Endothelial cell (in vitro differentiated cells): ENCODE measurements at places on chromosomes 1 and 21.

DNA sequence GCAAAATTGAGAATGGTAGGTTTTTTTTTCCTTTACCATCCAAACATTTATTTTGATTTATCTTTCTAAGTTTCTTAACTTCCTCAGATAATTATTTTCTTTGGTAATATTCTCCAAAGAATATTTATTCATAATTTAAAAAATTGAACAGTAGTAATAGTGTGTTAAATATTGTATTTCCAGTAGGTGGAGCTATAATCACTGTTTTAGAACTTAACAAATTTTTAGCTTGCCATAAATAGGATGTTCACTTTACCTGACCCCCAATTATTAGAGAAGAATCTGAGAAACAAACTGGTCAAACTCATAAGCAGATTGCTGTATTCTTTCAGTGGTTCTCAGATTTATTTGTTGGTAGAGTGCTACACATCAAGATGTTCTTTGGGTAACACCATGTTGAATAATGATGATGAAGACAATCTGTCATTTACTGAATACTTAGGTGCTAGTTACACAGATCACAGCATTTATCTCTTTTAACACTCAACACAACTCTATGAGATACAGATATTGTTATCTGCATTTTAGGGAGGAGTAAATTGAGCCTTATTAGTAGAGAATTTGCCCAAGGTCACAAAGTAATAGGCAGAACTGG, 82.4 kb upstream of the GPR88 start:
- DNase-seq, result no peak

GRCh38 chr21:39854572-39854971, 12.7 kb upstream of the PCP4 start:
- no peak for DNase-seq

DNA sequence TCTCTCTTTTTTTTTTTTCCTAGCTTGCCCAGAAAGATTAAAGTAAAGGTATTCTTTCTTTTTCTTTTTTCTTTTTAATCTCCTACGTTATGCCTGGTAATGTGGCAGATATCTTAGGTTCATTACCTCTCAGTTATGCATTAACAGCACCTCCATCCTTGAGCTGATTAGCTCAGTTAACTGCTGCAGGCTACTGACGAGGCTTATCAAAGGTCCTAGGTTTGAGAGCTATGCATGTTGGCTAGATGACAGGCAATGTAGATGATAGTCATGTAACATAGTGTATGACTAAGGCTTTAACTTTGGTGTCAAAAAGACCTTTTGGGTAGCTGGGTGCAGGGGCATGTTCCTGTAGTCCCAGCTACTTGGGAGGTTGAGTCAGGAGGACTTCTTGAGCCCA, 53.7 kb upstream of the CACYBP start:
- no peak for DNase-seq

DNA sequence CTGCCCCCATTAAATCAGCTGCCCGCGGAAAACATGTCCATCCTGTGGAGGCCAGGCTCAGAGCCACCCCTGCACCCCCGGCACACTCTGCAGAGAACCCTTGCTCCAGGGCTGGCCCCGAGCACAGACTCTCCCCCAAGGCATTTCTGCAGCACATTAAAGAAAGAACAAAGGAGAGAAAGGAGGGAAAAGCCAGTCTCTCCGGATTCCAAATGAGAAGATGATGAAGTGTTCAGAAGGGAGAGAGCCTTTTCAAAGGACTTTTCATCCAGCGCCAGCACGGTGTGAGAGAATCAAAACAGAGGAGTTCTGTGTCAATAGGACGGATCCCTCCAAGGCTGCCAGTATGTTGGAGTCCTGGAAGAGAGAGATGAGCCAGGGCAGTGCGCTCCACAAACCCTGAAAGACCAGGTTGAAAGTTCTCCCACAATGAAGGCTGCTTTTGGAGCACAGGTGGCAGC, 498.3 kb downstream of the NPHP4 start:
- DNase-seq, result no peak

DNA sequence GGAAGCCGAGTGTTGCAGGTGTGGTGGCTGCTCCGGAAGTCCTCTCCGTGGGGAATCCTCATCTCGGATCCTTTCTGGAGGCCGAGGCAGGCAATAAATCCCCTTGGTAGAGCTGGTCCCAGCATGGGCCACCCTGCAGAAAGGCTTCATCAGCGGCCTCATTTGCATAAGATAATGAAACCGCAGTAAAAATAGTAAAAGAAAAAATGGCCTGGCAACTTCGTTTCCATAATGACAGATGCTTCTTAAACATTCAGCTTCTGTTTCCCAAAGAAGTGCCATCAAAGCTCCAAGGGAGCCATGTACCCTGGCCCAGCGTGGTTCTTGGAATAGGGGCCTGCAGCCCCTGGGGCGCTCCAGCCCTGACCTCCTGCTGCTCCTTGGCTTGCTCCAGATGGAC, 244.1 kb downstream of the GRIK3 start:
- DNase-seq, result no peak

DNA sequence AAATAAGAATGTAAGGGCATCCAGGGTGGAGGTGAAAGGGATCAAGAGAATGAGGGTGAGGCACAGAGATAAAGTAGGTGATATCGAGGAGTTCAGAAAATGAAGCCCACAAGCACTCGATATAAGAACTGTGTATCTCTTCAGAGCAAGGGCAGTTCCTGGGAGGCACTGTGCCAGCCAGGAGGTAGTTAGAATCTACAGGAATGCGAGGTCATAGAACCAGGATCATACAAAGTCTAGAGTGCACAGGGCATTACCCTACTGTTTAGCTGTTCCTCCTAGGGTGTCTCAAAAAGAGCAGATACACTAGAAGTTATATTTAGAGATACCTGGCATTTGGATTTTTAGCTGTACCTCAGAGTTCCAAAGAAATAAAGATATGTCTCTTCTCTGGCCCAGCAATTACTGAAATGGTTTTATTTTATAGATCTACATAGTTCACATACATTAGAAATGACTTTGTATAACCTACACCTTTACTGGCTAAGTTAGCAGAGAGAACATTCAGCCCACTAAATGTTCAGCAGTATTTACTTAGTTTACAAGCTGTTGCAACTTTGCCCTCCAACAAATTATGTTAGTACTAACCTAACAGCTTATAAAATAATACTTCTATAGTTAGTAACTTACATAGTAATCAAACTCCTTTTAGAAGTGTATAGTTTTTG, 1.6 kb downstream of the OVAAL start:
- no peak for DNase-seq

DNA sequence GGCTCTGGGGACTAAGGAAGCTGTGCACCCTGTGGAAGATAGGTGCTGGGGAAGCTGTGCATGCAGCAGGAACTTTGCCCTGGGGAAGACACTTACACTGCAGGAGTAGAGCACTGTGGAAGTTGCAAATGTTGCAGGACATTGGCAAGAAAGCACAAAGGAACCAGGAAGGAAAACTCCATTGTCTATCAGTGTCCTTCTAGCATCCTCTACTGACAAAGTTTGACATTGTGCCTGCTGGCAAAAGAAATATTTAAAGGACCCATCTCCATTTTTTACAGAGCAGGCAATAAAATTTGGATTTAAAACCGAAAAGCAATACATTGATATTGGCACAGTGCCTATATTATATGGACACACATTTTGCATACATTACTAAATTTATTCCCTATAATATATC, 394.1 kb downstream of the PBX1 start:
- no peak for DNase-seq

GRCh38 chr1:11592752-11593151, 61.5 kb downstream of the FBXO2 start:
- no peak for DNase-seq

DNA sequence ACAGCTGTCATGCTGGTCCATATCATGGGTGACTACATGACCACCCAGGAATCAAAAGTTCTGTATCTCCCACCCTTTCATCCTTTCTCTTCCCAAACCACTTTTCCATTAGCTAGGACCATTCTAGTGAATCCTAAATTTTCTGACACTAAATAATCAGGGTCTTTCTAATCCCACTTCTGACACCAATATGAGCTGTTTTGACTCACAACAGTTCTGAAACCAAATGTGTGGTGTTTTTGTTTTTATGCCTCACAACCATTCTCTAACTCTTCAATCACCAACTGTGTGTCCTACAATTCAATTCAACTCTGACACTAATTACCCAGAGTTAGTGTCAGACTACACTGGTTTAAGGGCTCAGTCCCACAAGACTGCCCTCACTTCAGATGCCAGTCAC, 63.9 kb downstream of the SMYD2 start:
- no peak for DNase-seq

GRCh38 chr1:20076710-20077461, 6.9 kb downstream of the PLA2G5 start:
- DNase-seq, result no peak

- no peak for DNase-seq
These were observed 32.8 kb upstream of the BACH1 start for GRCh38 chr21:29265690-29266479.
